Neural progenitor cell (in vitro differentiated cells): ENCODE measurements at places on chromosomes 4 and X. TPM values are rescaled to one million over a fixed set of nuclear protein-coding genes. Genes with fewer than 3 reads are reported as not detected.

GRCh38 chr4:13705521-13706041, 78.1 kb upstream of the BOD1L1 start:
- no peak for DNase-seq
- no peaks in the 10 kb centered on the region for H3K36me3 ChIP-seq
- no peaks in the 10 kb centered on the region for H3K27me3 ChIP-seq
- no peak overlapping the region for H3K27ac ChIP-seq
- no peak overlapping the region for H3K4me3 ChIP-seq

- H3K4me1 ChIP-seq = peaks cover 8% of the 10 kb centered on the region
- no peaks in the 10 kb centered on the region for H3K27me3 ChIP-seq
- H3K4me3 ChIP-seq = no peak overlapping the region
- DNase-seq = no peak
Measured at GRCh38 chr4:168451744-168452390, 28.4 kb downstream of the DDX60L start.

DNA sequence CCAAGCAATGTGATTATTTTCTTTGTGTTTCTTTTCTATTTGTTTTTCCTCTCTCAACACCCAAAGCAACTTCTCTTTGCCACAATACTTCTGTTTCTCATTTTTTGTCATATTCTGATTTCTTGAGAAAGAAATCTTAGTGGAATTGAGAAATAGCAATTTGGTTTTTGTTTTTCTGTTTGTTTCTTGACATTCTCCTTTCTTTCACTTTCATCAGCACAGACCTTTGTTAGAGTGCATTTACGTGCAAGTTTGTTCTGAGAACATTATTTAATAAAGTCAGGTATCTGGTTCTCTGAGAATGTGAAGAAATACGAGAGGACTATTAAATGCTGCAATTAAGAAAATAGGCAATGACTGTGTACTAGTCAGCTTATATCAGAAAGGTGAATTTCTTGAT, 608.1 kb upstream of the AADAT start:
- no peak for DNase-seq
- no peak overlapping the region for H3K27ac ChIP-seq
- H3K4me3 ChIP-seq = no peak overlapping the region
- H3K27me3 ChIP-seq = no peaks in the 10 kb centered on the region
- no peaks in the 10 kb centered on the region for H3K36me3 ChIP-seq

GRCh38 chr4:118113220-118113619, 78.9 kb downstream of the NDST3 start:
- H3K27ac ChIP-seq = no peak overlapping the region
- no peak for DNase-seq
- H3K36me3 ChIP-seq = no peaks in the 10 kb centered on the region
- no peak overlapping the region for H3K4me3 ChIP-seq
- H3K27me3 ChIP-seq = no peaks in the 10 kb centered on the region

GRCh38 chr4:165476214-165477098, 97.6 kb downstream of the CPE start:
- H3K4me1 ChIP-seq = no peaks in the 10 kb centered on the region
- no peak overlapping the region for H3K4me3 ChIP-seq
- H3K27ac ChIP-seq = no peak overlapping the region
- DNase-seq = no peak
- H3K27me3 ChIP-seq = no peaks in the 10 kb centered on the region

DNA sequence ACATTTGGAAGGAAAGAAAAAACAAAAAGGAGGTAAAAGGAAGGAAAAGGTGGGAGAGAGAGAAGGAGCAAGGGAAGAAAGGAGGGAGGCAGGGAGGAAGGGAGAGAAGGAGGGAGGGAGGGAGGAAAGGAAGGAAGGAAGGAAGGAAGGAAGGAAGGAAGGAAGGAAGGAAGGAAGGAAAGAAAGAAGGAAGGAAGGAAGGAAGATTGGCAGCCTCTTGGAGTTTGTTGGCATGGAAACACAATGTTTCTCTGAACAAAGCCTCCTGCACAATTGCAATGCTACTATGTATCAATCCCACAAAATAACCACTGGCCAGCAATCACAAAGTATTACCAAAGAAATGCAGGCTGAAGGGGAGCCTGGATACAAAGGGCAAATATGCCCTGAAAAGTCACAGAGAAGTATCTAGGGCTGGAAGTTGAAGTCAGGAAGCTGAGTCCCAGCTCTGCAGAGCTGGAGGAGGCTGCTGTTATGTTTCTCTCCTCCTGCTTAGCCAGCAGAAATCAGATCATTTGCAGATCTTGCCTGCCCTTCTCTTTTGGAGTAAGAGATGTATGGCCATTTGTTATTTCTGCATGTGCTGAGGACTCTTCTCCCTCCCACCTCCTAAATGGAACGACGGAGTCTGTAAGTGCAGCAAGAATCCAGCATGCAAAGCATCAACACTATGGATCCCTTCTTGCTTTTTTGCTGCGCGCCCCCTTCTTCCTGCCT, 195.9 kb upstream of the LDB2 start:
- H3K4me3 ChIP-seq = no peak overlapping the region
- DNase-seq = no peak
- no peaks in the 10 kb centered on the region for H3K27me3 ChIP-seq
- H3K4me1 ChIP-seq = no peaks in the 10 kb centered on the region

DNA sequence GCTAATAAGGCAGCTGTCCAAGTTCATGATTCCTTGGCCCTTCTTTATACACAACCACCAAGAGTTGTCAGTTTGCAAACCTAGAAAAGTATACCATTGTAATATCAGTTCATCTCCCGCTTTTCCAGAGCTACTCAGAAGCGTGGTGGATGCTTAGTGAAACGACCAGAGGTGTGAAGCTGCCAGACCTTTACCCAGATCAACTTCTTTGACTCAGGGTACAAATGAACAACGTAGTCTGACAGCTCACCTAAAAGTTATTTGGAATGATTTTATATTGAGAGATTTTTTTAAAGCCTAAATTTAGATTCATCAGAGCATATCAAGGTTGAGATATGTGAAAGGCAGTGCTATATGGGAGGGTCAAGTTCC, 169.7 kb downstream of the CBR4 start:
- no peak overlapping the region for H3K4me3 ChIP-seq
- no peaks in the 10 kb centered on the region for H3K27me3 ChIP-seq
- H3K4me1 ChIP-seq = peaks cover 17% of the 10 kb centered on the region

The PITX2 gene
- total RNA-seq = 0.59 and 1.6 TPM in 2 replicates

DNA sequence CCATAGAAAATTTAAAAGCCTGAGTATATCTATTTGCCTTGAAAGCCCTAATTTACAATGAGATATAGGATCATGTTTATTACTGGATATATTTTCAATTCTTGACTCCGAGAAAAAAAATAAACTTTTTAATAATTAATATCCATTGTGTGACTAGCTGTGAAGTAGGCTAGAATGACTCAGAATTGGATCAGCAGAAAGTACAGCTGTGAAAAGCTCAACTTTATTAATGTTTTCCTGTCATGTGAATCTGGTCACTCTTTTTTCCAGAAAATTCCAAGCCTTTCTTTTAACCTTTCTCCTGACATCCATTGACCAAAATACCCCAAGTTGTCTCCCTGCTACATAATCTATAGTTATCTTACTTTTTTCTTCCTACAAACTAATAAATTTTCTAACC, 171.8 kb upstream of the PACRGL start:
- H3K36me3 ChIP-seq = no peaks in the 10 kb centered on the region
- no peak for DNase-seq
- peaks cover 4% of the 10 kb centered on the region for H3K4me1 ChIP-seq
- H3K4me3 ChIP-seq = no peak overlapping the region

The MTTP gene
- total RNA-seq = 1.1 and 4.4 TPM in 2 replicates

The KCNE5 gene
- 1.3 and 1.6 TPM in 2 replicates for total RNA-seq

DNA sequence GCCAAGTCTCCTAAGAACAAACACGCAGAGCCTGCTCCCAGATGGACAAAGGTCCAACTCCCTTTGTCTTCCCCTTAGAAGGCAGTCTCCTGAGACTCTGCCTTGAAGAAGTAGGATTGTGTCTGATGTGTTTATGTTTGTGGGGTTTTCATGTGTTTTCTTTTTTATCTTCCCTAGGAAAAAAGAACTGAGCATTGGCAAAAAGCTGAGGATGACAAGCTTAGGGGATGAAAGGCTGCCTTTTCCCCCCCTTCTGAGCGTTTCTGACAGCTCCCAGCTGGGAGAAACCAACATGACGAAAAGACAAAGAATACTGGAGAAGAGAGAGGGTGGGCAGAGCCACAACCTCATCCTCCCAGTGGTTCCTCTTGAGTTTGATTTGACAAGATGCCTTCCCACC, 181.1 kb downstream of the EVC2 start:
- no peak overlapping the region for H3K4me3 ChIP-seq
- DNase-seq = peak; percentile 22
- H3K27me3 ChIP-seq = no peaks in the 10 kb centered on the region
- peaks cover 20% of the 10 kb centered on the region for H3K4me1 ChIP-seq
- H3K27ac ChIP-seq = no peak overlapping the region

The ADGRL3 gene
- total RNA-seq = 70.0 and 93.6 TPM in 2 replicates

The HHIP gene
- total RNA-seq = not detected in 2 replicates
